Activated T-cell treated with anti-CD3 and anti-CD28 coated beads, Interleukin-2, amount 50 U/mL, for 72 hours (primary cell): ENCODE measurements at places on chromosomes 3 and 15. TPM values are rescaled to one million over a fixed set of nuclear protein-coding genes. Genes with fewer than 3 reads are reported as not detected.

The CTXN2 gene
- total RNA-seq: not detected

The EIF4A2 gene
- total RNA-seq: 353 TPM

The TLR9 gene
- 1.2 TPM for total RNA-seq

GRCh38 chr15:45102226-45102625, 11.7 kb downstream of the DUOX2 start:
- no peaks in the 10 kb centered on the region for H3K4me1 ChIP-seq
- no peaks in the 10 kb centered on the region for H3K36me3 ChIP-seq
- DNase-seq: no peak
- H3K27me3 ChIP-seq: no peaks in the 10 kb centered on the region
- no peak overlapping the region for H3K4me3 ChIP-seq

GRCh38 chr15:99677540-99678134, 55.6 kb downstream of the LYSMD4 start:
- peaks cover 8% of the 10 kb centered on the region for H3K4me1 ChIP-seq
- no peak overlapping the region for H3K4me3 ChIP-seq
- DNase-seq: no peak
- H3K27me3 ChIP-seq: no peaks in the 10 kb centered on the region

DNA sequence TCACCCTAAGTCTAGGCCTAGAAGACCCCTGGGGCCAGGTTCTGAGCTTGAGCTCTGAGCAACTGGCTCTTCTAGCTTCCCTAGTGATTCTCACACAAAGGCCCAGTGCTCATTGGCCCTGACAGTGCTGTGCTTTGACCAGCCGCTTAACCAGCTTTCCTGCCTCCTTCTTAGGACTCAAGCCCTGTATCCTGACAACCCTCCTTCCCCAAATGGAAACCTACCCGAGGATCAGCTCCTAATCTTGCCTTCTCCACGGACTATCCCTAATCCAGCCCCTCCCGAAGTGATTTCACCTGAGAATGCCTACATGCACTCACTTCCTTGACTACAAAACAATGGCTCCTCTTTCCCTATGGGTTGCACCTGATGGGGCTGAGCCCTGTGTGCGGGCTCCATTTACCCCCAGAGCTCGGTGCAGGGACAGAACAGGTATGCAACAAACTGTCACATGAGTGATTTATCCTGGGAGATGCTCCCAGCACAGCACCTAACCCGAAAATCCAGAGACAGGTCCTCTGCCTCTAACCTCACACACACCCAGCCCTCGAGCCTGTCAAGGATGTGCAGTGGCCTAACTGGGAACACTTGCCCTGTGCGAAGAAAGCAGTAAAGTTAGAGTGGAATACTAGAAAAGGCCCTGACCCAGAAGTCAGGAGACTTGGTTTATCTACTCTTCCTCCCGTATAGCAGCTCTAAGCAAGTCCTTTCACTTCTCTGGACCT, 2.3 kb downstream of the MEGF11 start:
- no peak overlapping the region for H3K27ac ChIP-seq
- peaks cover 9% of the 10 kb centered on the region for H3K4me1 ChIP-seq
- peaks cover 68% of the 10 kb centered on the region for H3K27me3 ChIP-seq
- DNase-seq: no peak
- peak overlapping the region; percentile 62 for H3K4me3 ChIP-seq

- no peak overlapping the region for H3K4me3 ChIP-seq
- H3K36me3 ChIP-seq: no peaks in the 10 kb centered on the region
- no peaks in the 10 kb centered on the region for H3K27me3 ChIP-seq
- H3K4me1 ChIP-seq: no peaks in the 10 kb centered on the region
- no peak for DNase-seq
These were observed 293.3 kb upstream of the RGMA start for GRCh38 chr15:93382200-93382820.

DNA sequence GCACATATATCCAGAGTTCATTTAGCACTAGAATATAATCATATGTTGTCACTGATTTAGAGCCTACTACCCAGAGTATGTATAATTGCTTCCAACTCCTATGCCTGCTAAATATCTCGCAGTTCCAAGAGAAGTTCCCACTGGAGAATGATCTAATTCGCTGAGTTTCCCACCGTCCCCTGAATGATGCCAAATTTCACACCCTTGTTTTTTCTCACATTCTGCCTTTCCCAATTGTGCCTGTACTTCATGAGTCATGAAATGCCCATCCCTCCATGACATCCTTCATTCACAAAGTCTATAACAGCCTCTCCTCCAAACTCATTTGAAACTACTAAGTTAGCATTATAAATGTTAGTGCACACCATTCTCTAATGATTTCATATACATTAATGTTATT, 177.2 kb downstream of the CBLB start:
- peaks cover 23% of the 10 kb centered on the region for H3K36me3 ChIP-seq
- H3K27ac ChIP-seq: peak overlapping the region; percentile 52
- H3K4me1 ChIP-seq: peaks cover 27% of the 10 kb centered on the region
- DNase-seq: no peak
- no peaks in the 10 kb centered on the region for H3K27me3 ChIP-seq

DNA sequence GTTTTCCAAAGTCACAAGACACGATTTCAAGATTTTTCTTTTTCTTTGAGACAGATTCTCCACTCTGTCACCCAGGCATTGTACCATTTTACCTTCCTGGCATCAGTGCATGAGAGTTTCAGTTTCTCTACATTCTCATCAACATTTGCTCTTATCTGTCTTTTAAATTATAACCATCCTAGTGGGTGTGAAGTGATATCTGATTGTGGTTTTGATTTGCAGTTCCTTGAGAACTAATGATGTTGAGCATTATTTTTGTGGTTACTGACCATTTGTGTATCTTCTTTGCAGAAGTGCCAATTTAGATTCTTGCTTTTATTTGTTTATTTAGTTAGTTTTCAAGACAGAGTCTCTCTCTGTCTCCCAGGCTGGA, 41.2 kb downstream of the ADIPOQ start:
- H3K27ac ChIP-seq: peak overlapping the region; percentile 85
- H3K27me3 ChIP-seq: no peaks in the 10 kb centered on the region
- DNase-seq: no peak

- H3K4me1 ChIP-seq: peaks cover 7% of the 10 kb centered on the region
- H3K4me3 ChIP-seq: peak overlapping the region; percentile 58
- no peak for DNase-seq
- H3K27me3 ChIP-seq: peaks cover 60% of the 10 kb centered on the region
- no peak overlapping the region for H3K27ac ChIP-seq
- H3K36me3 ChIP-seq: peaks cover 1% of the 10 kb centered on the region
These were observed 668 bp downstream of the THRB start for GRCh38 chr3:24493746-24494617.

DNA sequence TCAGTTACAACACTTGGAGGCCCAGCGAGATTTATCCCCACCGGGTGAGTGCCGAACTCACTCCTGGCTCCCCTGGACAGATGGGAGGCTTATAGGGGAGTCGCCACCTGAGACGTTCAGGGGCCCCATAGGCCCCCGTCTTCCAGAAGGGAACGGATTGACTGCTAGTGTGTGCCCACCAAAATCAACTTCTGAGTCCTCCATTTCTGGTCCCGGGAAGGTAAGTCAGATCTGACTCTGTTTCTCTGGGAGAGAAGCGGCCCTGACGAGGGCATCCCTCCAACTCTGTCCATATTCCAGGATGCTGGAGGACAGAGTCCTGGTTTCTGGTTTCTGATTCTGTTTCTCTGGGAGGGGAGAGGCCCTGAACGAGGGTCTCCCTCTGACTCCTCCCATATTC, 44.3 kb downstream of the ZBTB11 start:
- no peak for DNase-seq
- no peaks in the 10 kb centered on the region for H3K27me3 ChIP-seq
- H3K4me3 ChIP-seq: no peak overlapping the region
- no peaks in the 10 kb centered on the region for H3K4me1 ChIP-seq
- no peak overlapping the region for H3K27ac ChIP-seq

- H3K4me3 ChIP-seq: peak overlapping the region; percentile 55
- peaks cover 60% of the 10 kb centered on the region for H3K27me3 ChIP-seq
- H3K4me1 ChIP-seq: no peaks in the 10 kb centered on the region
- DNase-seq: no peak
These were observed 1.5 kb downstream of the ITGB5 start for GRCh38 chr3:124885466-124886167.

DNA sequence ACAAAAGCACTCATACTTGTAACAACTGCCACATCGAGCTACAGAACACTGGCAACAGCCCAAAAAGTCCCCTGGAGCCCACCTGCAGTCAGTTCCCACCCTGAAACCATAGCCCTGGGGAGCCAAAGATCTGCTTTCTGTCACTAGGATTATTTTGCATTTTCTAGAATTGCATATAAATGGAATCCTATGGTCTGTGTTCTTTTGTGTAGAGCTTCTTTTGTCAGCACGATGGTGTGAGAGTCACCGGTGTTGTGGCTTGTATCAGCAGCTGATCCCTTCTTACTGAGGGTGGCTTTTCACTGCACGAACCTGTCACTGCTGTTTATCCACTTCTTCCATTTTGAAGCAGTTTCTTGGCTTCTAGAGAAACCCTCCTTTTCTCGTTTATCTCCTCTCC, 60.1 kb upstream of the PRR23E start:
- no peak overlapping the region for H3K27ac ChIP-seq
- H3K36me3 ChIP-seq: no peaks in the 10 kb centered on the region
- no peaks in the 10 kb centered on the region for H3K4me1 ChIP-seq
- H3K4me3 ChIP-seq: no peak overlapping the region
- peaks cover 45% of the 10 kb centered on the region for H3K27me3 ChIP-seq

- no peak overlapping the region for H3K4me3 ChIP-seq
- no peaks in the 10 kb centered on the region for H3K4me1 ChIP-seq
- peaks cover 11% of the 10 kb centered on the region for H3K27me3 ChIP-seq
- DNase-seq: no peak
- no peak overlapping the region for H3K27ac ChIP-seq
- no peaks in the 10 kb centered on the region for H3K36me3 ChIP-seq
These were observed 32.9 kb upstream of the SLC24A5 start for GRCh38 chr15:48087844-48088243.

- no peaks in the 10 kb centered on the region for H3K27me3 ChIP-seq
- DNase-seq: peak; percentile 84
- peak within 1 kb of the TSS; percentile 87 for H3K4me3 ChIP-seq
- peak within 1 kb of the TSS; percentile 48 for H3K27ac ChIP-seq
These were observed at the start of gene ZMYND10 for GRCh38 chr3:50345586-50346234. Gene ZMYND10 (minus strand): TSS chr3:50345732. CDS start chr3:50345579, 153 bp downstream.

DNA sequence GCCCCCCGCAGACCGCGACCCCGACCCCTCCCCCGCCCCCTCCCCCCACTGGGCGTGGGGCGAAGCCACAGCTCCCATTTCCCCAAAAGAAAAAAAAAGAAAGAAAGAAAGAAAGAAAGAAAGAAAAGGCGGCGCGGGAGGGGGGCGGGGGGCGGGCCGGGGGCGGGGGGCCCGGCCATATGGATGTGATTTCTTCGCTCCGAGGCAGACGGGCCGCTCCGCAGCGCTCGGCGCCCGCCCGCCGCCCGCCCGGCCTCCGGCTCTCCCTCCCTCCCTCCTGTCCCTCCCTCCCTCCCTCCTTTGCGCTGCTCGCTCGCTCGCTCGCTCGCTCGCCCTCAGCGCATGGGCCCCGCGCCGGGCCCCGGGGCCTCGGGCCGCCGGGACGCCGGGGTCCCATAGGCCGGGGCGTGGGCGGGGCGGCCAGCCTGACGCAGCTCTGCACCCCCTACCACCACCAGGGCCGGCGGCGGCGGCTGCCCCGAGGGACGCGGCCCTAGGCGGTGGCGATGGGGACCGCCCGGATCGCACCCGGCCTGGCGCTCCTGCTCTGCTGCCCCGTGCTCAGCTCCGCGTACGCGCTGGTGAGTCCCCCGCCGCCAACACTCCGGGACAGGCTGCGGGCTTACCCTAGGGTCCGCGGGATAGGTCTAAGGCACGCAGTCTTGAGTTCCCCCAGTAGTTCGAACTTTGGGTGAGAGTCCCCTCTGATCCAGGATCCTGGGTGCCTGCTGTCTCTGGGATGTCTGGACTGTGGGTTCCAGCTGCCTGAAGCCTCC, 5.7 kb downstream of the PTH1R start:
- peaks cover 55% of the 10 kb centered on the region for H3K27me3 ChIP-seq
- peak overlapping the region; percentile 73 for H3K4me3 ChIP-seq
- no peaks in the 10 kb centered on the region for H3K4me1 ChIP-seq

DNA sequence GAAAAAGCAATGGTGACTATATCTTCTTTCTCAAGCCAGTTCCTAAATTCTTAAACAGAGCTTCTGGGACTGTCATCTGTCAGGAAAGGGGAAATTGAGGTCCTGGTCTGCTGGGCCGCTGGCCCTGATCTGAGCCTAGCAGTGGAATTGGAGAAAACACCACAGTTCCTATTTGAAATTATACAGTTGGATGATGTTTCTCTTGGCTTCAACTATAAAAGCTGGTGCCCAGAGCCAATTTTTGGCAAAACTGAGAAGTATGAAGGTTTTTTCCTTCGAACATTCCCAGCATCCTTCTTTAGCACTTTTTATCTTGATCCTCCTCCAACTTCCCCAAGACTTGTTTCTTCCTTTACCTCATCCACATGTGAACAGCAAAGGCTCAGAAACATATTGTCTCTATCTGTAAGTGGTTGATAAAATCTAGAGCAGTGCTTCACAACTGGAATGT, 83.9 kb downstream of the CD47 start:
- no peak for DNase-seq
- peaks cover 7% of the 10 kb centered on the region for H3K4me1 ChIP-seq
- no peak overlapping the region for H3K27ac ChIP-seq
- peaks cover 24% of the 10 kb centered on the region for H3K27me3 ChIP-seq
- no peaks in the 10 kb centered on the region for H3K36me3 ChIP-seq
